MCF 10A (cell line): ENCODE measurements at places on chromosomes 4 and X. TPM values are rescaled to one million over a fixed set of nuclear protein-coding genes. Genes with fewer than 3 reads are reported as not detected.

GRCh38 chrX:102727761-102728160, 7.2 kb downstream of the GPRASP3 start:
- no peak for DNase-seq

- DNase-seq, result no peak
These were observed 22.8 kb downstream of the GPAT3 start for GRCh38 chr4:83558680-83559079.

DNA sequence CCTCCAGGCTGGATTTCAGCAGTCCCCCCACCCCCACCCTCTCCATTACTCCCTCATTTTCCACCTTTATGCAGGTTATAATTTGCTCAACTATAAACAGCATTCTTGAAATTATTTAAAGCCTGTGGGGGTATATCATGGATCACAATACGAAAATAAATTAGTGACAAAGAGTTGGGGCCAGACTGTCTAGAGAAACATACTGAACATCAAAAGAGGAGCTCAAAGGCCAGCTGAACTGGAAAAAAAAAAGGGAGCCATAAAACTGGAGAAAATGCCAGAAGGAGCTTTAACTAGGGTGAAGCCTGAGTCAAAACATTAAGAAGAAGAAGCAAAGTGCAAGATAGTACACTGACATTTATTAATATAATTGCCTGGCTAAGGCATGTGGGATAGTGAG, 137.8 kb downstream of the ANTXR2 start:
- no peak for DNase-seq

- DNase-seq, result no peak
These were observed 367.5 kb downstream of the PRDM5 start for GRCh38 chr4:120555058-120555457.

DNA sequence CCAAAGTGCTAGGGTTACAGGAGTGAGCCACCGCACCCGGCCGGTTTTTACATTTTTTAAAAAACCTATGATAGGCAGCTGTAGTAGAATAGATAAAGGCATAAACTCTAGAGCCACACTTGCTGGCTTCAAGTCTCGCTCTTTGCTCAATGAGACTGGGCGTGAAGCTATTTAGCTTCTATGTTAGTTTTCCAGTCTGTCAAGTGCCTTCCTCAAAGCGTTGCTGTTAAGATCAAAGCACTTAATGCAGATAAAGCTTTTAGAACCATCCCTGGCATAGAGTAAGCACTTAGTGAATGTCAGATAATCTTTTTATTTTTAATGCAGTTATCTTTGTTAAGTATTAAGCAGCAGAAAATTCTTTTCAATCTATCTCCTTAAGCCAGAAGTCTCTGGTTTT, 42.0 kb upstream of the BMPR1B start:
- no peak for DNase-seq

DNA sequence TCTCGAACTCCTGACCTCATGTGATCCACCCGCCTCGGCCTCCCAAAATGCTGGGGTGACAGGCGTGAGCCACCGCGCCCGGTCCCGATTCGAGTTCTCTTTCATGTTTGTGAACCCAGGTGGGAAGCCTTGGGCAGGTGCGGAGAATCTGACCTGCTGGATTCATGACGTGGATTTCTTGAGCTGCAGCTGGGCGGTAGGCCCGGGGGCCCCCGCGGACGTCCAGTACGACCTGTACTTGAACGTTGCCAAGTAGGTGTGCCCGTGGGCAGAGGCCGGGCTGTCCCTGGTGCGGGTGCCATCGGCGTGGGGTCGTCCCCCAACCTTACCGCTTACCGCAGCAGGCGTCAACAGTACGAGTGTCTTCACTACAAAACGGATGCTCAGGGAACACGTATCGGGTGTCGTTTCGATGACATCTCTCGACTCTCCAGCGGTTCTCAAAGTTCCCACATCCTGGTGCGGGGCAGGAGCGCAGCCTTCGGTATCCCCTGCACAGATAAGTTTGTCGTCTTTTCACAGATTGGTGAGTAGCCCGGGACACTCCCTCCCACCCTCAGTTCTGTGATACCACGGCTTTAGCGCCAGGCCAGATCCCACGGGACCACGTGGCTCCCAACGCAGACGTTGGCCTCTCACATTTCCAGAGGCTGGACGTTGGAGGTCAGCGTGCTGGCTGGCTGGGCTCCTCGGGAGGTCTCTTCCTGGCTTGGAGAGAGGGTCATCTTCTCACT, 15.6 kb downstream of the IL3RA start:
- no peak for DNase-seq

DNA sequence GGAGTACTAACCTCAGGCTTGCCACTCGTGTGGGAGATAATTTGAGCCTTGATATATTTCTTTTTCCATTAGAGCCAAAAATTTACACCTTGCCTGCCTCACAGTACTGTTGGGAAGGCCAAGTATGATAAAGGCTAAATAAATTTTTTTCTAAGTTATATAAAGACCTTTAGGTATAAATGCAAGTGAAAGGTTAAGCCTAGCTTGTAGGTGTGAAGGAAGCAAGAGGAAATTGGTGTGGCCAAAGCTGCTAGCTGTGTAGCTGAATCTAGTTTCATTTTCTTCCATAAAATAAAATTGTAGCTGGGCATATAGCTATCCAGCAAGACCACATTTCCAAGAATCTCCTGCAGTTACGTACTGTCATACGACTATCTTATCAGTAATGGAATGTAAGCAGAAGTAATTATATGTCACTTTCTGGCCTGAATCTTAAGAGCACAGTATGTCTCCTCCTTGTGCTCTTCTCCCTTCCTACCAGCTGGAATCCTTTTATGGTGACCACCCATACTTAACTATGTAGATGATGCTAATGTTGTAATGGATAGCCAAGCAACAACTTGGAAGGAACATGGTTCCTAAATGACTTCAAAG, 14.3 kb upstream of the GABRE start:
- no peak for DNase-seq

DNA sequence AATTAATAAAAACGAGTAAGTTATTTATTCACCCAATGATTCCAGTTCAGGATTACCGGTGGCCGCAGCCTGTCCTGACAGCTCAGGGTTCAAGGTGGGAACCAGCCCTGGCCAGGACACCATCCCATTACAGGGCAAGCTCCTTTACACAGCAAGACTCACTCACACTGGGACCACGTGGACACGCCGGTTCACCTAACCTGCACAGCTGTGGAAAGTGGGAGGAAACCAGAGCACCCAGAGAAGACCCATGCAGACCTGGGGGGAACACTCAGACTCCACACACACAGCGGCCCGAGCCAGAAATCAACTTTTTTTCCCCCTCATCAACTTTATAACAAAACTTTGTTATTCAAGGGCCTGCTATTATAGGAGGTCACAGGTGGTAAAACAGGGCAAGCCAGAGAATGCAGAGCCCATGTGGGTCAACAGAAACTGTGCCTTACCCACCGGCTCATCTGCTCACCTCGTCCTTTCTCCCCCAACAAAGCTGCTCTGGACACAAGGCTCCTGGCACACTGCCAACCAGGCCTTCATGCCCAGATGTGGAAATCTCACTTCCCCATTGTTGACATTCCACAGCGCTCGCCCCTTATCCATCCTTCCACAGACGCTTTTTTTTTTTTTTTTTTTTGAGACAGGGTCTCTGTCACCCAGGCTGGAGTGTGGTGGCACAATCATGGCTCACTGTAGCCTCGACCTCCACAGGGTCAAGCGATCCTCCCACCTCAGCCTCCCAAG, 8.0 kb upstream of the ODAPH start:
- DNase-seq, result peak; percentile 45

DNA sequence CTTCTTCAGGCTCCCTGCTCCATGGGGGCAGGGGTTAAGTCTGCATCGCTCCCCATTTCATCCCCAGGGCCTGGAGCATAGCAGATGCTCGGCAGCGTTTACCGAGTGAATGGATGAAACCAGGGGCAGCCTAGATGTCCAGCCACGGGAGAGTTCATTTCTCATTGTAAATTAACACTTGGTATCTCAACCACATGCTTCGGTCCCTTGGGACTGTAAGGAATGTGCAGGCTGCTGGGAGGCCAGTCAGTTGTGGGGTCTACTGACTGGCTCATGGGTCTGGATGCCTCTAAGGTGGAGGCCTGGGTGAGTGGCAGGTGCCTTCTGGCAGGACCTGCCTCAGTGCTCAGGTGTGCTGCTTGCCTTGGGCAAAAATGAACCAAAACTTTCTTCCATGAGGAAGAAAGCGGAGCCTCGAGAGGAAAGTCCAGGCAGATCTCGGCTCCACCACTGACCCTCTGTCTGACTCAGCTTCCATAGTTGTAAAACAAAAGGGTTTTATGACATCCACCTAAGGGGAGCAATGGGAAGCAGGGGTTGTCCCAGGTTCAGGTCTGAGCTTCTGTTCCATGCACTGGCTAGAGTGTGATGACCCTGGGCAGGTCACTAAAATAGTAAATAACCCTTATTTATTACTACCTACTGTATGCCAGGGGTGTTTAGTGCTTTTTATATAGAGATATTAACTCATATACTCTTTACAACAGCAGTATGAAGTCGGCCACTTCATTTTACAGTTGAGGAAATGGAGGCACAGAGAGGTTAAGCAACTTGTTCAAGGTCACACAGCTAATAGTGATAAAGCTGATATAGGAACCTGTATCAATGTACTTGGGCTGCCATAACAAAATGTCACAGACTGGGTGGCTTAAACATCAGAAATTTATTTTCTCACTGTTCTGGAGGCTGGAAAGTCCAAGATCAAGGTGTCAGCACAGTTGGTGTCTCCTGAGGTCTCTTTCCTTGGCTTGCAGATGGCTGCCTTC, 144.3 kb upstream of the STX18 start:
- no peak for DNase-seq

DNA sequence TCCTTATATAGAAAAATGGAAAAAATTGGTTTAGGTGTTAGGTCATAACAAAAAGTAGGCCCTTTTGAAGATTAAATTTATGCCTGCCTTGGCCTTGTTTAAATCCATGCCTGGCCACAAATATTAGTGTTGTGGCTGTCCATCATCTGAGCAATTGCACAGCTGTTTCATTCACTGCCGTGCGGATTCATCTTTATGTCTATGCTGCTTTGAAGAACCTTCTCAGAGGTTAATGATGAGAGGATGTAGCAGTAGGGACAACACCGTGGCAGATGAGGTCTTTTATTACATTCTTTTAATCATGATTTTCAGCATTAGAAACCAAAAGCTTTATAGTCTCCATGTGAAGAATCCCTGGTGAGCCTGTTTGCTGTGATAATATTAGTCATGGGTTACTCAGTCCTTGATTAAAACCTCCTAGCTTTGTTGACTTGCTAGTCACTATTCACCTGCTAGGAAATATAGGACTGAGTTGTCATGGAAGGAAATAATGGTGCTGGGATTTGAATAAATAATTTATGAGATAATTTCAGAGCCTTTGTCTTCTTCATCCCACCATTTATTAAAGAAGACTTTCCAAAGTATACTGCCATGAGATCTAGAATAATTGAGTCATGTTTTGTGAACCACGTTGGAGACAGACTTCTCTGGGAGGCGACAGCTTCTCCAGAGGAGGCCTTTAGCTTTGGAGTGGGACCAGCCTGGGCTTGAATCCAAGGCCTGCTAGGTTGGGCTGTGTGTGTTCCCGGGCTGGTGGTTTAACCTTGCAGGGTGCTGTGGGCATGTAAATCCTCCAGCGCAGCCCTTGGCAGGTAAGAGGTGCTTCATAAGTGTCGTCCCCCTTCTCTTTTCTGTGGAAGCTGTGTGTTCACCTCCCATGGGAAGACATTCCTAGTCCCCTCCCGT, 53.5 kb downstream of the PTTG2 start:
- no peak for DNase-seq

DNA sequence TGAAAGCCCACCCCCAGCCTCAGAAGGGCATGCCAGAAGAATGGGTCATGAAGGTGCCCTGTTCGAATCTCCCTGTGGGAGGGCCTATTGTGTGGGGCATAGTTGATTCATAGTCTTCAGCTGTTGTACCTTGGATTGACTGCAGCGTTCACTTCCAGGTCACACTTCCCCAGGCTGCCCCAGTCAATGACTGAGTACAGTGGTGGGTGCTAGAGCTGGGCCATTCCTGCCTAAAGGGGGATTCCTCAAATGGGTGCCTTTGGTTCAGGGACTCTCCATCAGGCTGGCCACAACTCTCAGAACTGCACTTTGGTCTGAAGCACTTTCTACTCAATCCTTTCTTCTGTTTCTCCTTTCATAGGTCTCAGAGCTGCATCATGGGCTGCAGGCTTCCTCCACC, 35.0 kb upstream of the RASGEF1B start:
- DNase-seq, result no peak

DNA sequence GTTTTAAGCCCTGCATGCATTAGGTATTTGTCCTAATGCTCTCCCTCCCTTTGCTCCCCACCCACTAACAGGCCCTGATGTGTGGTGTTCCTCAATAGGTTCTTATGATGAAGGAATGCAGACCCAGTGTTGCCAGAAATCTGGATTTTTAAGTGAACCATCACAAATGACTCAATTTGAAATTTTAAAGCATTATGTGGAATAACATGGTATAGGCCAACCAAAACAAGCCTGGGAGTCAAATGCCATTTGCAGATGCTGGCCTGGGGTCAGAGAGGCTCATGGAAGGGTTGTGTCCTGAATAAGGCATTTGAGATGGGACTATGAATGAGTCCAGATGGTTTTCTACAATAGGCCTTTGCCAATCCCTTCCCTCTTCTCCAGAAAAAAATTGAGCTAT, 179.6 kb downstream of the SHROOM3 start:
- no peak for DNase-seq

DNA sequence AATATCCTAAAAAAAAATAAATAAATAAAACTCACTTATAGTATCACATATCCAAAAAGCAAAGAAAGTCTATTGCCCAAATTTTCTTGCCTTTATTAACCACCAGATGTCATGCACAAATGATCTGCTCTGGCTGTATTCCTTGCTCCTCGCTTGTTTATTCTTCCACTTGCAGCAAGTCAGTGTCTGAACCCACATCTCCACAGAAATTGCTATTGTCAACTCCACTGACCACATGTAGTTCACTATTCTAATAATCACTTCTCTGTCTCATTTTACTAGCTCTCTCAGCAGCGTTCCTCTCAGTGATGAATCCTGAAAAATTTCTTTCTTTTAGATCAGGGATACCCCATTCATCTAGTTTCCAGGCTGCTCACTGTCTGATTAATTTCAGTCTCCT, 29.3 kb upstream of the CXXC4 start:
- DNase-seq, result no peak

DNA sequence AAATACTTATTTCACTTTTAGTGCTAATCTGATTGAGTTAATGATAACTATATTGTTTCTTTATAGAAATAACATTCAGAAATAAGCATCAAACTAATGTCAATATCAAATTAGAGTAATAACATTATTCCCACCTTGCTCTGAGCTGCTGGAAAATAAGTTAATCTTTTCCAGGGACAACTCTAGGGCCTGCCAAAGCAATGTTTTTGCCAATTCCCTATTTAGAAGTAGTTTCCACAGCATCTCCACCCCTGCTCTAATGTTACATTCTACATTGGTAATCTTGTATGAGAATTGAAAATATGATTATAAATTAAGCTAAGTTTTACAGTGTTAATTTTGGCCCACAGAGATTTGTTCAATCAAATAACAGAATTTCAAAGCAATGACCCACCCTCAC, 68.3 kb downstream of the REELD1 start:
- no peak for DNase-seq

Gene CORIN
- total RNA-seq, result 0.44 and 1.0 TPM in 2 replicates

Gene DAPP1
- total RNA-seq, result 17.6 and 24.7 TPM in 2 replicates

Gene ADAMTS3
- total RNA-seq, result 0.25 and 0.58 TPM in 2 replicates

Gene PNMA6F
- not detected in 2 replicates for total RNA-seq

Gene AMOT
- 0.09 TPM in 1 of 2 replicates, not detected in the other for total RNA-seq

Gene IL1RAPL1
- total RNA-seq, result not detected in 2 replicates

Gene PNMA6A
- total RNA-seq, result not detected in 2 replicates

Gene NRK
- total RNA-seq, result 0.16 and 0.25 TPM in 2 replicates
